Heart left ventricle (tissue), 16 donors: ENCODE measurements at places on chromosomes 1 and 21. TPM values are rescaled to one million over a fixed set of nuclear protein-coding genes. Genes with fewer than 3 reads are reported as not detected.

Gene PDPN
- total RNA-seq = 46.1 TPM

Gene HMCN1
- 4.2 TPM for total RNA-seq

Gene TDRD5
- 0.34 TPM for total RNA-seq

Gene CD5L
- not detected for total RNA-seq

Gene BLACAT1
- 0.27 TPM for total RNA-seq

Gene FCRL4
- not detected for total RNA-seq

Gene OVAAL
- total RNA-seq = 4.2 TPM

Gene FAM72A
- 0.65 TPM for total RNA-seq

Gene IL6R
- 15.2 TPM for total RNA-seq

Gene HUNK
- 0.22 TPM for total RNA-seq

Gene NOS1AP
- 6.2 TPM for total RNA-seq

Gene DMBX1
- total RNA-seq = not detected

Gene MYOG
- total RNA-seq = not detected

Gene SPRR2G
- total RNA-seq = not detected

Gene NFIA
- total RNA-seq = 98.5 TPM

Gene PRAMEF25
- total RNA-seq = not detected

Gene CEP85
- 70.3 TPM for total RNA-seq

Gene CELA3A
- total RNA-seq = 4.8 TPM

Gene NME7
- total RNA-seq = 7.9 TPM

Gene METTL25B
- total RNA-seq = 15.5 TPM

Gene KIAA0040
- 16.5 TPM for total RNA-seq

Gene SIM2
- total RNA-seq = not detected

Gene FCRL2
- total RNA-seq = not detected

Gene FCGR3A
- total RNA-seq = 5.1 TPM

Gene SPAG17
- total RNA-seq = not detected

Gene TIE1
- 65.1 TPM for total RNA-seq

Gene IPP
- total RNA-seq = 17.8 TPM

Gene RUNX1
- total RNA-seq = 6.1 TPM

Gene KCND3
- 17.4 TPM for total RNA-seq

Gene PRRX1
- total RNA-seq = 95.9 TPM

Gene MMP23B
- total RNA-seq = 59.0 TPM

Gene TFF1
- not detected for total RNA-seq

Gene HTR6
- total RNA-seq = not detected

Gene SETSIP
- not detected for total RNA-seq

Gene PIK3CD
- total RNA-seq = 3.2 TPM

Gene MLLT11
- total RNA-seq = 29.9 TPM

Gene OPTC
- not detected for total RNA-seq
